Breast epithelium (tissue), 4 donors: ENCODE measurements at places on chromosomes 1 and 21. TPM values are rescaled to one million over a fixed set of nuclear protein-coding genes. Genes with fewer than 3 reads are reported as not detected.

ZMYND12 gene
- 4.6 TPM for total RNA-seq

- no peaks in the 10 kb centered on the region for H3K27me3 ChIP-seq
- no peaks in the 10 kb centered on the region for H3K36me3 ChIP-seq
- peak overlapping the region; percentile 95 for H3K27ac ChIP-seq
- H3K4me1 ChIP-seq = peaks cover 33% of the 10 kb centered on the region
Measured at GRCh38 chr1:38000233-38000528, 5.1 kb downstream of the FHL3 start.

DNA sequence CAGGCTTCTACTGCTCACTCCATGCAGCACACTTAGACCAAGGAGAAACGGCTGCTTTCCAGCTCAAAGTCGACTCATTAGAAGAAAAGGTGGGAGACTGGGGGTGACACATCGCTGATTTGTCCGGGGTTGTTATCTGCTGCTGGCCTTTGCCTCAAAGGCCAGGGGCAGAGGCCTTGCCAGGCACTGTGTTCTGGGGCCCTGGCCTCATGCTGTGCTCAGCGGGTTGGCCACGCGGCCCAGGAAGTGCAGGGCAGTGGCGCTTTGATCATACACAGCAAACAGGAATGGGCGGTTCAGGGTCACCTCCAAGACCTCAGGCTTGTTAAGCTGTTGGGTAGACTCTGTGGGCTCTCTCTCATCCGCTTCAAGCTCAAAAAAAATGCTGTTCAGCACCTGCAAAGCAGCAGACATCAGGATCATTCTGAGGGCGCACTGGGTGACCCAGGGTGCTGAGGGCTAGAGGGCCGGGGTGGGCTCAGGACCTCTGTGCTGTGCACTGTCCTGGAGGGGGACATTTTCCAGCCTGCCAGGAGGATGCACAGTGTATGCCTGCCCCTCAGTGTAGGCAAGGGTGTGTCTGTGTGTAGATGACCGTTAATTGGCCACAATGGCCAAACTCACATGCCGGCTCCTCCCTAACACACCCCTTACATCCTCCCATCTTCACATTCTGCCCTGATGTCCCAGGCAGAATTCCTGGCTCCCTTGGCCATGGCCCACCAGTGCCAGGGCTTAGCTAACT, 10.8 kb downstream of the AGT start:
- H3K36me3 ChIP-seq = no peaks in the 10 kb centered on the region
- H3K4me1 ChIP-seq = no peaks in the 10 kb centered on the region
- H3K4me3 ChIP-seq = no peak overlapping the region
- no peak for DNase-seq

DNA sequence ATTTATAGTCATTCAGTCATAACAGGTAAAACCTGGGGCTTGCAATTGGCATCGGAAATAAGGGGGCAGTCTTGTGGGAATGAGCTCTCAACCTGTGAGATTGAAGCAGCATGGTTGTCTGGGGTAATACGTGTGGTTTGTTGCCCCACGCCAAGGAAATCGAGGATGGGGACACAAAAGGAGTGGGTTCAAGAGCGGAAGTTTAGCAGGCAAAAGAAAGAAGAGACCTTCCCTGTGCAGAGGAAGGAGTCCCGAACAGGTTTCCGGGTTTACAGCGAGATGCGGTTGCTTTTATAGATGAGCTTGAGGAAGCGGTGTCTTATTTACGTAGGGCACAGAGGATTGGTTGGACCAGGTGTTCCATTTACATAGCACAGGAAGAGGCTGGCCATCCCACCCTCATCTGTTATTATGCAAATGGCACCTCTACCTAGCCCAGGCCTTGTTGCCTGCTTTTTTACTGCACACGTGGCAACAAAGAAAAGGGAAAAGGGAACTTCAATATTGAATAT, 37.3 kb downstream of the IFNAR1 start:
- H3K4me3 ChIP-seq = no peak overlapping the region
- no peaks in the 10 kb centered on the region for H3K27me3 ChIP-seq
- DNase-seq = no peak
- H3K27ac ChIP-seq = peak overlapping the region; percentile 29
- H3K36me3 ChIP-seq = no peaks in the 10 kb centered on the region
- H3K4me1 ChIP-seq = no peaks in the 10 kb centered on the region

- H3K4me1 ChIP-seq = no peaks in the 10 kb centered on the region
- no peaks in the 10 kb centered on the region for H3K27me3 ChIP-seq
- H3K27ac ChIP-seq = no peak overlapping the region
- no peak overlapping the region for H3K4me3 ChIP-seq
- no peaks in the 10 kb centered on the region for H3K36me3 ChIP-seq
Measured at GRCh38 chr1:93777255-93777654, 95.6 kb upstream of the BCAR3 start.

- H3K27ac ChIP-seq = peak overlapping the region; percentile 83
- no peaks in the 10 kb centered on the region for H3K27me3 ChIP-seq
- no peak overlapping the region for H3K4me3 ChIP-seq
- no peaks in the 10 kb centered on the region for H3K4me1 ChIP-seq
- no peak for DNase-seq
- H3K36me3 ChIP-seq = no peaks in the 10 kb centered on the region
Measured at GRCh38 chr1:244214009-244214967, 163.2 kb downstream of the ZBTB18 start.

DNA sequence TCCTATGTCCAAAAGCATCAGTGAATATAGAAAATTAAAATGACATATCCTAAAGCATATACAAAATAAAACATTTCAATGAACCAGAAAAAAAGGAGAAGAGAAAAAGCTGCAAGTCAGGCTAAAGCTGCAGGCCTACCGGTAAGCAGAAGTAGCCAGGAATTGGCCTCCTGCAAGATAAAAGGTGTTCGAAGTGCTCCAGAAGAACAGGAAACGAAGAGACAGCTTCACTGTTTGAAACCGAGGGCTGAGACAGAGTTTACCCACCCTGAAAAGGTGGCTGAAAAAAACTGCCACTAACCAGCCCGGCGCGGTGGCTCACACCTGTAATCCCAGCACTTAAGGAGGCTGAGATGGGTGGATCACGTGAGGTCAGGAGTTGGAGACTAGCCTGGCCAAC, 37.4 kb downstream of the NSL1 start:
- H3K36me3 ChIP-seq = no peaks in the 10 kb centered on the region
- H3K27ac ChIP-seq = no peak overlapping the region

DNA sequence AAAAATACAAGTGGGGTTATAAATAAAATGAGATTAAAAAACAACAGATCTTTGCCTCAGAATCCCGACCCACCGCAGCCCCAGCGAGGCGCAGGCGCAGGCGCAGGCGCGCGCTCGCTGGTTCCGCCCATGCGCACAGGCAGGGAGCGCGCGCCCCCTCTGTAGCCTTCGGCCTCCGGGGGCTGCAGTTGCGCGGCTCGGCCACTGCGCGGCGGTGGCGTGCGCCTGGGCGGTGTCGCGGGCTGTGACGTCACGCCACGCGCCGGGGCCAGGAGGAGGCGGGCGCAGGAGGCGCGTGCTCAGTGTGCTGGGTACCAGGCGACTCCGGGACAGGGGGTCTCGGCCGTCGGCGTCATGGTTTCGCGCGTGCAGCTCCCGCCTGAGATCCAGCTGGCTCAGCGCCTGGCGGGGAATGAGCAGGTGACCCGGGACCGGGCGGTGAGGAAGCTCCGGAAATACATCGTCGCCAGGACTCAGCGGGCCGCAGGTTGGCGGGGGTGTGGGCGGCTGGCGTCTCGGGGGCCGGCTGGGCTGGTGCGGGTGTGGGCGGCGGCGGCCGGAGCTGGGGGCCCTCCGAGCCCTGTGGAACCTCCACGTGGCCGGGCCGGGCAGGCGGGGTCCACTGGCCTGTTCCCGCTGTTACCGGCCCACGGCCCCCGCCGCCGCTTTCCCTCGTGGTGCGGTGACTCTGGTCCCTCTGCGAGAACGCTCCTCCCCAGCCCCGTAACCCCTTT, at the start of gene RRP1:
Gene RRP1 (plus strand): TSS at position 302 of the 734 bp plus-strand sequence. CDS start 53 bp downstream, at position 355.
- H3K4me3 ChIP-seq = peak within 1 kb of the TSS; percentile 79
- no peaks in the 10 kb centered on the region for H3K27me3 ChIP-seq
- peaks cover 8% of the 10 kb centered on the region for H3K4me1 ChIP-seq
- H3K27ac ChIP-seq = peak within 1 kb of the TSS; percentile 88
- DNase-seq = peak; percentile 87
- peaks cover 4% of the 10 kb centered on the region for H3K36me3 ChIP-seq

DNA sequence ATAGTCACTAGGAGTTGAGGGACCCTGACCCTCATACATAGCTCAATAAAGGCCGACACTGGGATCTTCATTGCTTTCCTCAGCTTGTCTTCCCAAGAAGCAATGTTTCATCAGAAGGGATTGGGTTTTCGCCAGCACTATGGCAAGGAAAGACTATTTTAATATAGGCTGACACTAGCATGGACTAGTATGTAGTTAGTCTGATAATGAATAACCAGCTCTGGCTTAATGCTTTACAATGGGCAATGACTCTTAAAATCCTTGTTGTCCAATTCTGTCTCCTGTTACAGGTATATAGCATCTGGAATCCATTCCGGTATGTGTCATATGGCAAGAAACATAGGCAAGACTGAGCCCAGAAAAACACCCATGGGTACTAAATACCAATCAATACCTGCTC, 15.3 kb upstream of the SYT2 start:
- no peak for DNase-seq
- no peak overlapping the region for H3K27ac ChIP-seq
- no peaks in the 10 kb centered on the region for H3K27me3 ChIP-seq
- peaks cover 14% of the 10 kb centered on the region for H3K36me3 ChIP-seq
- H3K4me1 ChIP-seq = no peaks in the 10 kb centered on the region

TIAM1 gene
- total RNA-seq = 17.7 TPM

DNA sequence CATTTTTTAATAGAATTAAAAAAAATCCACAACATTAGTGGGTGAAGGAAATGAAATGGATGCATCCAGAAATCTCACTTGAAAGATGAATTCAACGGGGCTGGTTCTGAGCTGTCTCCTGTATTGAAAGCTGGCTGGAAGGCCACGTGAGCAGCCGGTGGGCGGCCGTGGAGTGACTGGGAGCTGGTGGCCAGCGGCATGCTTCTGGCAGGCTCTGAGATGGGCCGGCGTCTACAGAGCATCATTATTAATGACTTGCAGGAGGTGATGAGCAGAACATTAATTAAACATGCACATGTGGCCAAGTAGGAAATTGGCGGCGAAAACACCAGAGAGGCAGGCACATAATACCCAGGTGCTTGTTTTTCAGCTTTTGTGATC, 115.6 kb upstream of the LMO4 start:
- H3K27ac ChIP-seq = no peak overlapping the region

- no peak for DNase-seq
- H3K4me1 ChIP-seq = no peaks in the 10 kb centered on the region
- no peak overlapping the region for H3K4me3 ChIP-seq
- H3K27ac ChIP-seq = peak overlapping the region; percentile 23
Measured at GRCh38 chr1:214515544-214516433, 35.6 kb downstream of the PTPN14 start.

ADCY10 gene
- 0.15 TPM for total RNA-seq
